ENCODE measurements at places on chromosomes 3 and 15.

GRCh38 chr3:114624571-114625181 is 330.8 kb downstream of the TIGIT start:
- no peak for DNase-seq

GRCh38 chr3:51734572-51734907 is 27.7 kb downstream of the GRM2 start:
- DNase-seq, result no peak

- DNase-seq, result no peak
These were observed 11.2 kb downstream of the APBA2 start for GRCh38 chr15:28896951-28897350.

DNA sequence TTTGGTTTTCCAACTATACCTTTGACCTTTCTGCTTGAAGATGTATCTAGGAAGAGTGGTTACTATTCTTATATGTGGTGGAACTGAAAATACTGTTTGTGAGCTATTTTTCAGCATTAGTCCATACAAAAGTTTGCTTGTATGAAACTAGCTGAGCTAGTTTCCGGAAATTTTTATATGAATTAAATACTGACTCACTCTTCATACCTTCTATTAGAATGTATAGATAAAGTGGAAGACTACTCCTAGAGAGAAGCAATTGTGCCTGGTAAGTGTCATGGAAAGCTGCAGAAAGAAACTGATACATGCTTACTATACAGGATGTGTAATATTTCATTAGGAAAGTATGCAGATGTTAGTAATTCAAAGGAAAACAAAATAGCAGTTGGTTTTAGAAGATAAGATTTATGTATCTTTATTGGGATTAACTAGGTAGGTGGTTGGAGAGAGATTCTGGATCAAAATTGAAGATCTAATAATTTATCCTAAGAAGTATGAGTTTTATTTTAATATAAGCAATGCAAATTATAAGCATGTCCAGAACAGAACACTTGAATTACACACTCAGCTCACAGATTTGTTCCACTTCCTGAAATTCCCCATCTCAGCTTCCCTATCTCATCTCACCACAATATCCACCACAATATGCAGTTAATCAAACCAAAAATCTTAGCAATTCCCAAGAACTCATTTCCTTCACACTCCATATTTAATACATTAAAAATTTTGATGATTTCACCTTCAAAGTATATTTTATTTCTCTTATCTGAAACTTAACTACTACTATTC is 82.8 kb downstream of the BCHE start:
- DNase-seq, result no peak
